ENCODE measurements at places on chromosomes 12 and 14. TPM values are rescaled to one million over a fixed set of nuclear protein-coding genes. Genes with fewer than 3 reads are reported as not detected.

- no peak overlapping the region for H3K4me3 ChIP-seq
- peaks cover 3% of the 10 kb centered on the region for H3K27me3 ChIP-seq
- H3K4me1 ChIP-seq, result no peaks in the 10 kb centered on the region
Observed at GRCh38 chr14:79084861-79085260, 914.7 kb downstream of the NRXN3 start.

Gene RND1
- total RNA-seq, result 2.9 TPM

DNA sequence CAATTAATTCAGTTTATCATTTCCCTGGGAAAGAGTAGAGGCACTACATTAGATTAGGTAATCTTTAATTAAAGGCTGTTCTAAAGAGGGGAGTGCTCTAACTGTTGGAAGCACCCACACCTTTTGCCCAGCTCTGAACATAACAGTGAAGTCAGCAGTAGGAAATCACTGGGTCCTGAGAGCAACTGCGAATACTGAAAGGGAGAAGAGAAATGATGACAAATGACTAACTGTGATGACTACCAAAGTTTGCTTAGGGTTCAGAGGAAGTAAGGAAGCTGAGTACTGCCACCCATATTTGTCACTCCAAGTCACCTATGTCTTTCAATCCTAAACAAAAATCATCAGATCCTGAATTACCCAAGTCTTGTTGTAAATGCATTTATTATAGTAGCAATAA lies 140.6 kb downstream of the EPS8 start:
- H3K36me3 ChIP-seq, result no peaks in the 10 kb centered on the region
- H3K27ac ChIP-seq, result no peak overlapping the region
- no peak for DNase-seq

Gene GPR68
- total RNA-seq, result 0.35 TPM

Gene CFAP54
- total RNA-seq, result 0.78 TPM

GRCh38 chr12:28795311-28795710 lies 353.8 kb upstream of the FAR2 start:
- no peaks in the 10 kb centered on the region for H3K27me3 ChIP-seq
- H3K36me3 ChIP-seq, result no peaks in the 10 kb centered on the region
- H3K4me3 ChIP-seq, result no peak overlapping the region
- H3K4me1 ChIP-seq, result no peaks in the 10 kb centered on the region
- DNase-seq, result no peak

GRCh38 chr12:6438345-6438744 lies 6.4 kb upstream of the CD27 start:
- H3K36me3 ChIP-seq, result no peaks in the 10 kb centered on the region
- H3K27ac ChIP-seq, result no peak overlapping the region
- H3K27me3 ChIP-seq, result no peaks in the 10 kb centered on the region
- H3K4me1 ChIP-seq, result no peaks in the 10 kb centered on the region
- DNase-seq, result no peak
